Liver (tissue), 10 donors: ENCODE measurements at places on chromosomes 5 and 9. TPM values are rescaled to one million over a fixed set of nuclear protein-coding genes. Genes with fewer than 3 reads are reported as not detected.

DNA sequence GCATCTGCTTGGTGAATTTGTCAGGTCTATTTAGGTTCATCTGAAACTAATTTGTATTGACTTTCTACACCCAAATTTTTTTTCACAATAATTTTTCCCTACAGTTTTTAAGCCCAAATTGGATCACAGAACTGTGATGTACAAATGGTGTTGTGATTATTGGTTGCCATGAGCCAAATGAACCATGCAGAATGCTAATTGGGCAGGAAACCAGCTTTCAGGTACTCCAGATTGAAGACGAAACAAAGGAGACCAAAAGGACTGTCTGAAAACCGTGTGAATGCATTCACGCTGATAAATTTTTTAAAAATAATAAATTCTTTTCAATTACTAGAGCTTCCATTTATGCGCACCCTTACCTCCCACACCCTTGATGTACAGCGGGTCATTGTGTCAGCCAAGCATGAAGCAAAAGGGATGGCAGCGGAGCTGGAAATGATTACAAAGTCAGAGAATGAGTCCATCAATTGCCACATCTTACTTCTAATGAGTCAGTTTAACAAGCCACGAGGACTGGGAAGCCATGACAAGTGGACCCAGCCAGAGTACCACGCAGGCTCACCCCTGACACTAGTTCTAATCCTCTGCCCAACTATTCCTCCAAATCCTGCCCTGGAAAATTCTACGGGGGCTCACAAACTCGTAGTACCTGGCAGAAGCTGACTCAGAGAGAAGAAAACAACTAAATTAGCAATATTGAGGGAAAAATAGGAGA is 66.5 kb downstream of the SEMA6A start:
- no peak for DNase-seq

Gene TAF11L10
- total RNA-seq: not detected

GRCh38 chr9:106616026-106616425 is 246.9 kb upstream of the ZNF462 start:
- no peak for DNase-seq

Gene N4BP3
- total RNA-seq: 0.08 TPM

DNA sequence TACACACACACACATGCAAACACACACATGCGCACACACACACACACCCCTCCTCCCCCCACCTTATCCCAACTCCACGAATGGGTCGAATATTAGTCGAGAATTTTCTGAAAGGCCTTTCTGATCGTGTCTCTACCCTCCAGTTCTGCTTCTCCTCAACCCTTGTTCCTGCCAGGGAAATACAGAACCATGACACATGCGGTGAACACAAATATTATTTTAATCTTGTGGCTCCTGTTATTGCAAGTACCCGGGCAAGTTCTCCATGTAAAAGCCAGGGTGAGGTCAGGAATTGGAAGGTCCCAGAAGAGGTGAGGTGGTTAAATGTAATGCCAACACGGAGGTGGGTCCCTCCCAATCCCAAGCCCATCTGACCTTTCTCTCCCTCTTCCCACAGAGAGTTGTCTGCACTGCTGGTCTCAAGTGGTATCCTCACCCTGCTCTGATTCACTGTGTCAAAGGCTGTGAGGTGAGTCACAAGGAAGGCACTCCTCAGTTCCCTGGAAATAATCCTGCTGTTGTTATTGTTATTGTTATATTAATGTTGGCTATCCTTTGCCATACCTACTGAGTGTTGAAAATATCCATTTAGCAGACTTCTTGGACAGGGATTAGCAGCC is 223.7 kb downstream of the PAPPA start:
- no peak for DNase-seq

Gene NFIB
- total RNA-seq: 23.2 TPM

Gene TCF7
- total RNA-seq: 1.3 TPM

Gene CDC25C
- not detected for total RNA-seq

- no peak for DNase-seq
Observed at GRCh38 chr5:80960531-80961375, 590 bp downstream of the RASGRF2 start.

- no peak for DNase-seq
Observed at GRCh38 chr9:97506306-97506705, 4.8 kb downstream of the TMOD1 start.

DNA sequence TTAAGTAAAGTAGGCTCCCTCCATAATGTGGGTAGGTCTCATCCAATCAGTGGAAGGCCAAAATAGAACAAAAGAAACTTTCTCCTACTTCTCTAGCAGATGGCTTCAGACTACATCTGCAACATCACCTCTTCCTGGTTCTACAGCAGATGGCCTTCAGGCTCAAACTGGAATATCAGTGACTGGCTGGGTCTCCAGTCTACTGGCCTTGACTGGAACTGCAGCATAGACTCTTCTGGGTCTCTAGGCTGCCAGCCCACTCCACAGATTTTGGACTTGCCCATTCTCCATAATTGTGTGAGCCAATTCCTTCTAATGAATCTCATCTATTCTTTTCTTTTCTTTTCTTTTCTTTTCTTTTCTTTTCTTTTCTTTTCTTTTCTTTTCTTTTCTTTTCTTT is 64.8 kb downstream of the ACER2 start:
- DNase-seq: no peak

GRCh38 chr5:127112347-127112864 is 39.1 kb upstream of the C5orf63 start:
- no peak for DNase-seq

GRCh38 chr9:130938652-130939404 is at the start of gene FIBCD1:
Gene FIBCD1, minus strand, starts transcription at chr9:130939247. Its CDS starts 640 bp downstream, at chr9:130938607.
- DNase-seq: no peak

- no peak for DNase-seq
Observed at GRCh38 chr5:76144513-76145274, 61.5 kb downstream of the SV2C start.

Gene TAL2
- total RNA-seq: 0.19 TPM

Gene ORM1
- total RNA-seq: 1,297 TPM

Gene BSPRY
- total RNA-seq: 0.50 TPM

GRCh38 chr9:98575379-98576346 is 133.1 kb downstream of the GABBR2 start:
- no peak for DNase-seq

DNA sequence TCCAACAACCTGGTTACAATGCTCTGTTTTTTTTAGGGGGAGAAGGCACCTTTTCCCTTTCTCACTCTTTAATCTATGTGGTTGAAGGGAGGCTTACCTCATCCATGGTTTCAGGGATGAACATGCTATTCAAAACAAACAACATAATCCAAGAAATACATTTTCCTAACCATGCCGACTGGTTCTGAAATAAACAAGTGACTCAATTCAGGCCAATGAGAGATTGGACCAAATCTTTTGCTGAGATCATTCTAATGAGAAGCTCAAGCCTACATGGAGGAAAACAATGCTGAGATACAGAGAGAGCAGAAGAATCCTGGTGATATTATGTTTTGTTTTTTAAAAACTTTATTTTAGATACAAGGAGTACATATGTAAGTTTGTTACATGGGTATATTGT is 46.8 kb upstream of the ELL2 start:
- no peak for DNase-seq

- DNase-seq: no peak
Observed at GRCh38 chr5:96816991-96817390, 9.2 kb upstream of the ERAP1 start.

DNA sequence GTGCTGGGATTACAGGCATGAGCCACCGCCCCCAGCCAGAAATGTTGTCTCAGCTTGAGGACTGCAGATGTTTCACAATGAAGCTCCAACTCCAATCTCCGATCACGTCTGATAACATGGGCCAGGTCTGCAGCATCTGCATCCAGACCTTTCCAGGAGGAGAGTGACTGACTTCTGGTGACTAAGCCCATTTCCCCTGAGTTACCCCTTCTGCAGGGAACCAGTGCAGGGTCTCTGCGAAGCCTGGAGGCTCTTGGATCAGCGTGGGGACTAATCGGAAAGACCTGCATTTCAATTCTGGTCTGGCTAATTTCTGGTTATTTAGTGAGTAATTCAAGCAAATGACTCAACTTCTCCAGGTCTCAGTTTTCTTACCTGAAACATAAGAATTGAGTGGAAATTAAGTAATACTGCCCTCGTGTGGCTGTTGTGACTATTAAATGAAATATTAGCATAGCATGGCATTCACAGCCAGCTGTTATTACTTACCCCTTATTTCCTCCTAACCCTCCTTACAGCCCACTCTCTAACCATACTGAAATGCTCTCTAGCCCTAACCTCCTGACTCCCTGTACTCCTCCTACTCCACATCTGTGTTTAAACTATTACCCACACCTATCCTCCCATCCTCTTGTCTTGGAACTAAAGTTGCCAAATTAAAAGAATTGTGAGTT is 2.2 kb upstream of the GNPDA1 start:
- DNase-seq: no peak

Gene SPOCK1
- total RNA-seq: not detected

Gene FAXDC2
- 110 TPM for total RNA-seq

DNA sequence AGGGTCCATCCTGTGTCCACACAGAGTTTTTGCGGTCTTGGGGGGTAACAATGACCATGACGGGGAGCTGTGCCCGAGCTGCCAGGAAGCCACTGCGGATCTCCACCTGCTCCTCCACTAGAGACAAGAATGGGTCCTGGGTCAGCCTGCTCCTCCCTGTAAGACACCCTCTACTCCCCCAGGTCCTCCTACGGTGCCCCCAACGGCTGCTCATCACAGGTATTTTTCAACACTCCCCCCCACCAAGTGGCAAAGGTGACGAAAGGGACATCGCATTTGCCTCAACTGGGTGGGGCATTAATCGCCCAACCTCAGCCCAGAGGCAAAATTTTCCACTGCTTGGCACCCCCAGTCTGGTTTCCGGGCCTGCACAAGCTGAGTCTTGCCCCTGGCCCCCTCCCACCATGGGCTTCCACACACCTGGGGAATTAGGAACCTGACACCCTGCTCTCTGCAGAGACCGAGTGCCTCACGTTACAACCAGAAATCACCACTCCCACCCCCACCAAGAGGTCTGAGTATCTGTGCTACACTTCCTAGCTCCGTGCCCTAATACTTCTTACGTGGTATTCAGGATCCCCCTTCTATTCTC is 9.6 kb downstream of the NOL6 start:
- no peak for DNase-seq

DNA sequence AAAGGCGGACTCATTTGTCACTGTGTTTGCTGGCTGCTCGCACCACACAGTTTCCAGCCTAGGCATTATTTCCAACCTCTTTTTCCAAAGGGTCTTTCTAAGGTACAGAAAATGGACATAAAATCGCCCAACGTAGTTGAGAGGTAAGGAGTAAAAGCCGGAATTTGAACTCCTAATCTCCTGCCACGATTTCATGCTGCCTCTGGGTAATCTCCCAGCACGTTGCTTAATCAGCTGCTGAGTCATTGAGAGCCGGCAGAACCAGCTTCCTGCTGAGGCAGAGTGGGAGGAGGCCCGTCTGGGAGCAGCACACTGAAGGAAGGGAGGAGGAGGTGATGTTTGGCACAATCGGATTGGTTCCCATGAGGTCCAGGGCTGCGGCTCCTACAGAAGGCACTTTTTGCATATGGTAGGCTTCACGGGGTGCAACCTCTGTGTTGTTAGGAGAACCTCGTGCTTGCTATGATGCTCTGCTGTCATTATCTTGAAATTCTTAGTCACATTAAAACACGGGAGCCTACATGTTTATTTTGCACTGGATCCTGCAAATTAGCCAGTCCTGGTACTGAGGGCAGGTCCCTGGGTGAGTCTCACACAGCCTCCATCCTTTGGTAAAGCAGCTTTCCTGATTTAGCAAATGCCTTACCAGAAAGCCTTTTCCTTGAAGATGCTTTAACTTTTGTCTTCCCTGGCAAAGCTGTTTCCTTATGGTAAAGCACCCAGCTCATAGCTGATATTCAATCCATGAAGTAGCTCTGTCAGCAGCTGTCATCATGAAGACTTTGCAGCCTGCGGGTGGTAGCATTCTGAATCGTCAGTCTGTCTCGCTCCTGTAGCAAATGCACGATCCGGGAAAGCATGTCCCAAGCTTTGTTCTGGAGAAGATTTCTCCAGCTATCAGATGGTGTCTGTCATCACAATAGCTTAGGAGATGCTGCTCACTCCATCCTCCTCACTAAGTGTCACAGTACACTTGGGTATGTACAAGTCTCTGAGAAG is 191.6 kb upstream of the MSX2 start:
- DNase-seq: peak; percentile 36

Gene LCN1
- total RNA-seq: not detected

- DNase-seq: no peak
Observed at GRCh38 chr5:107955321-107955720, 284.6 kb upstream of the EFNA5 start.

Gene STXBP1
- 4.6 TPM for total RNA-seq

Gene CATSPER3
- total RNA-seq: 0.28 TPM

Gene NEUROG1
- total RNA-seq: not detected

- no peak for DNase-seq
Observed at GRCh38 chr9:94675008-94675881, 35.9 kb upstream of the FBP1 start.

GRCh38 chr5:148186248-148187003 is 16.4 kb upstream of the SPINK6 start:
- DNase-seq: no peak

Gene TMEM215
- not detected for total RNA-seq

DNA sequence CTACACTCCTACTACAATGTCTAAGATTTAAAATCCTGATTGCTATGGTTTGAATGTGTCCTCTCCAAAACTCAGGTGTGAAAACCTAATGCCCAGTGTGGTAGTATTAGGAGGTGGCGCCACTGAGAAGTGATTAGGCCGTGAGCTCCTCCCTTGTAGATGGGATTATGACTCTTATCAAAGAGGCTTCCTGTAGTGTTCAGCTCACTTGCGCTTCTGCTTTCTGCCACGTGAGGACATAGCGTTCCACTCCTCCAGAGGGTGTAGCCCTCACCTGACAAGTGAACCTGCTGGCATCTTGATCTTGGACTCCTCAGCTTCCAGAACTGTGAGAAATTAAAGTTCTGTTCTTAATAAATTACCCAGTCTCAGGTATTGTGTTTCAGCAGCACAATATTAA is 33.0 kb upstream of the WHRN start:
- DNase-seq: no peak

- DNase-seq: peak; percentile 43
Observed at GRCh38 chr9:36855448-36856315, 178.4 kb downstream of the PAX5 start.

GRCh38 chr9:75979362-75979761 is 88.9 kb downstream of the PCSK5 start:
- no peak for DNase-seq

DNA sequence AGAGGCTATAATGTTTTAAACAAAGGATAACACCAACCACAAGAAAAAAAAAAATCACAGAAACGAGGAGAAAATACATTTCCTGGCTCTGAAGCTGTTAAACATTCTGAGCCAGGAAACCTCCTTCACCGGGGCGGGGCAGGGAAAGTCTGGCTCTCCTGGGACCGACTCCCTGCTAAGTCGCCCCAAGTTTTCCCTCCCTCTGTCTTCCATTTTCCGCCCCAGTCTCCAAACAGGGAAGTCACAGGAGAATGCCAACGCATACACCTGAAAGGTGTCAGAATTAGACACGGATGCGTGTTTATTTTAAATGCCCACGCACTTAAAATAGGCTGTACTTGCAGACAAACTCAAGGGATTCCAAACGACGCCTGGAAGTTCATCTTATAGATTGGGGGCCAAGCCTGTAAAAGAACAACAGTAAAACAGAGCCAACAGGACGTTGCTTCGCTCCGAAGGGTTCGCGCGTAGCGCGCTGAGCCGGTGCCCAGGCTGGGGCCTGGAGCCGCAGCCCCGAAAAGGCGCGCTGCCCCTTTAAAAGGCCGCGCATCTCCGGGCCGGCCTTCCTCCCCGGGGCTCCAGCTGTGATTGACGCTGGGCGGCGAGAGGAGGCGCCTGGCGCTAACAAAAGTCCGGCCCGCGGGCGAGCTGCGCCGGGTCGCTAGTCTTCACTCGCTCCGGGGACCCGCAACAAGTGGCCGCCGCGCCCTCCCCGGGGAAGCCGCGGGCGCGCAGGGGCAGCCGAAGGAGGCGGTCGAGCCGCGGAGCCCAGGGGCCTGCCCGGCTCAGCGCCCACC is at the start of gene FBXL7:
Gene FBXL7, plus strand, starts transcription at position 653 of the 797 bp plus-strand sequence.
- peak; percentile 57 for DNase-seq

Gene ACOT12
- 76.4 TPM for total RNA-seq
